ENCODE measurements at places on chromosomes 1 and 21. TPM values are rescaled to one million over a fixed set of nuclear protein-coding genes. Genes with fewer than 3 reads are reported as not detected.

Gene RIPK4
- total RNA-seq = not detected

Gene USP25
- total RNA-seq = 28.3 TPM

Gene FOXD2
- total RNA-seq = not detected

Gene URB2
- 22.3 TPM for total RNA-seq

Gene EXTL1
- not detected for total RNA-seq

GRCh38 chr1:183407474-183407873 is 10.7 kb downstream of the NMNAT2 start:
- DNase-seq = no peak

- DNase-seq = no peak
Measured at GRCh38 chr1:121546830-121547591, 362.2 kb downstream of the SRGAP2C start.

DNA sequence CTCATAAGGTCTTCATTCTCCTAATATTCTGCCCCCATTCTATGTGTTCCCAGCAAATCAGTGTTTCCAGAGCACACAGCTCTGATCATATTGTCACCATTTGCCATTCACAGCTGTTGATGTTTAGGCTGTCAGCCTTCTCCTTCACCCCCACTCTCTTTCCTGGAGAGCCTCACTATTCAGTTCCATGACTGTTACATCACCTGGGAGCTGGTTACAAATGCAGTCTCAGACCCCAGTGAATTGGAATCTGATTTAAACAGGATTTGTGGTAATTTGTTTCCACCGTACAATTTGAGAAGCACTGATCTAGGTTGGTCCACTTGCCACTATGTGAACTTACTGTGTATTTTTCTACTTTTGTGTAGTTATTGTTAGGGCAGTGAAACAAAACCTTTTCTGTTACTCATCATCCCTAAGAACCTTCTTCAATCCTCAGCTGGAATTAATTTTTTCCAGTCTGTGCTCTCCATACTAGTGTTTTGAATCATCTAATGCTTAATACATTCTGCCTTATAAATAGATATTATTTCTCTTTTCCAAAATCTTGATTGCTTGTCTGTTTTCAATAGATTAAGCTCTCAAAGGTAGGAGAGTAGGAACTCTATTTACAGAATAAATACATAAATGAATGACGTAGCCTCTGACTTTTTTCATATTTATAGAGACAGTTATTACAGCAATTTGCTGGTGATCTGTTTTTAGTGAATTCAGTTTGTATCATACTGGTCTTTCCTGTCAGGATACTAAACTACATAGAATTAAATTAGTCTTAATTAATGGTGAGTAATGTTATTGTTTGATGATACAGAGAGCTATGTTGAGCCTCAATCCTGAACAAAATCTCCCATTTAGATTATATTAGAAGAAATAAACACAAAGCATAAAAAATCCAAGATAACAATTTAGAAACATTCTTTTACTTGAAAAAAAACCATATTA is 8.1 kb downstream of the SNX7 start:
- DNase-seq = no peak

DNA sequence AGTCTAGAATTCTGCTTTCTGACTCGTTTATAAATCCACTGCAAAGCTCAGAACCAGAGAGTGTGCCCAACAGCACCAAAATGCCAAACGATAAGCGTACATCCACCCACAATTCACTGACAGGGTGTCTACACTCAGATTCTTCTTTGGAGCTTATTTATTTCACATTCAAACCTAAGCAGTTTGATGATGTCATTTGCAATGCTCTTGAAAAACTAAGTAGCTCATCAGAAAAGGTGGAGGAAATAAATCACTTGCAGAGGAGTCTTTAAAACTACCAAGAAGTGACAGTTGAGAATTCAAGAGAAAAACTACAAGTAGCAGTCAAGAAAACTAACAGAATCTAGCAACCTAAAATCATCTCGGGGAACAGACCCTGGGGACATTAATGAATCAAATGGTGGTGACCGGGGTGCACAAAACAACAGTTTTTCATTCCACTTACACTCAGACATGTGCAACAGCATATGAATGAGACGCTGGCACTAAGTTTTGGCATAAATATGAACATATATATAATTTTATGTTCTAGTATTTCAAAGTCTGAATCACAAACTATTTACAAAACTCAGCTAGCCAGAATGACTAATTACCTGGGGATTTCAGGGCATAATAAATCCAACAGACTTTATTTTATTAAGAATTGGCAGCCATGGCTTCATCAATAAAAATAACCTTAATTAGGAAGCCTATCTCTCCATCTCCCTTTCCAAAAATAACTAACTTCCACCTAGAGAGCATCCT is 119.4 kb downstream of the SIPA1L2 start:
- DNase-seq = no peak

- DNase-seq = no peak
Measured at GRCh38 chr1:15089258-15089992, 64.1 kb upstream of the TMEM51 start.

DNA sequence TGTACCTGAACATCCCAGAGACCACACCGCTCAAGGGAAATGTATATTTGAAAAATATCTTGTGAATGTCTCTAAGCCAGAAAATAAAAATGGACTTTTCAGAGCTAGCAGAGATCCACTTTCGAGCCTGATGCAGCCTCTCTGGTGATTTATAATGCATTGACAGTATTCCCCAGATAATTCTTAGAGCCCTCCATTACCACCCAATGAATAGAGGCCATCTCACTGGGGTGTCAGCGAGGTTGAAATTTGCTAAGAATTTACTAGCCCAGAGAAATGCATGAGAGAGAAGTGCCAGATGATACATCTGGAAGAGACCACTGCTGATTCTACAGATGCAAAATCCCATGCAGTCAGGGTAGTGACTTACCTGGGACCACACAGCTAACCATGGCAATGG is 25.5 kb upstream of the NTPCR start:
- no peak for DNase-seq

- no peak for DNase-seq
Measured at GRCh38 chr1:13528320-13528719, 14.5 kb upstream of the LRRC38 start.

- no peak for DNase-seq
Measured at GRCh38 chr1:112894561-112895011, 61.4 kb downstream of the SLC16A1 start.

DNA sequence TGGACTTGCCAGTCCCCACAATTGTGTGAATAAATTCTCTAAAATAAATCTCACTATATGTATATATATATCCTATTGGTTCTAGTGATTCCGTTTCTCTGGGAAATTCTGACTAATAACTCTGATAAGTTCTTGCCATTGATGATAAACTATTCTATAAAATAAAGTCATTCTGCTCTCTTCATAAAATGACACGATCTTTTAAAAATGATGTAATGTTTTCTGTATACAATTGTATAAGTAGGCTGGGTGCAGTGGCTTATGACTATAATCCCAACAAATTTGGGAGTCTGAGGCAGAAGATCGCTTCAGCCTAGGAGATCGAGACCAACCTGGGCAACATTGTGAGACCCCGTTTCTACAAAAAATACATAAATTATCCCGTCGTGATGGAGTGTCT is 541.0 kb upstream of the ADGRL4 start:
- DNase-seq = no peak

- DNase-seq = no peak
Measured at GRCh38 chr1:240029418-240029817, 62.3 kb upstream of the FMN2 start.

GRCh38 chr1:108811611-108812010 is 45.3 kb downstream of the AKNAD1 start:
- DNase-seq = no peak
